Ovary (tissue), 10 donors: ENCODE measurements at places on chromosomes 7 and 10. TPM values are rescaled to one million over a fixed set of nuclear protein-coding genes. Genes with fewer than 3 reads are reported as not detected.

The PRRT4 gene
- 0.17 TPM for polyA plus RNA-seq

The ZNF789 gene
- polyA plus RNA-seq: 15.8 TPM

The LRRC61 gene
- 18.5 TPM for polyA plus RNA-seq

The EPO gene
- polyA plus RNA-seq: not detected

The WEE2 gene
- 0.11 TPM for polyA plus RNA-seq
